Sigmoid colon (tissue), 7 donors: ENCODE measurements at places on chromosomes 6 and 20. TPM values are rescaled to one million over a fixed set of nuclear protein-coding genes. Genes with fewer than 3 reads are reported as not detected.

DNA sequence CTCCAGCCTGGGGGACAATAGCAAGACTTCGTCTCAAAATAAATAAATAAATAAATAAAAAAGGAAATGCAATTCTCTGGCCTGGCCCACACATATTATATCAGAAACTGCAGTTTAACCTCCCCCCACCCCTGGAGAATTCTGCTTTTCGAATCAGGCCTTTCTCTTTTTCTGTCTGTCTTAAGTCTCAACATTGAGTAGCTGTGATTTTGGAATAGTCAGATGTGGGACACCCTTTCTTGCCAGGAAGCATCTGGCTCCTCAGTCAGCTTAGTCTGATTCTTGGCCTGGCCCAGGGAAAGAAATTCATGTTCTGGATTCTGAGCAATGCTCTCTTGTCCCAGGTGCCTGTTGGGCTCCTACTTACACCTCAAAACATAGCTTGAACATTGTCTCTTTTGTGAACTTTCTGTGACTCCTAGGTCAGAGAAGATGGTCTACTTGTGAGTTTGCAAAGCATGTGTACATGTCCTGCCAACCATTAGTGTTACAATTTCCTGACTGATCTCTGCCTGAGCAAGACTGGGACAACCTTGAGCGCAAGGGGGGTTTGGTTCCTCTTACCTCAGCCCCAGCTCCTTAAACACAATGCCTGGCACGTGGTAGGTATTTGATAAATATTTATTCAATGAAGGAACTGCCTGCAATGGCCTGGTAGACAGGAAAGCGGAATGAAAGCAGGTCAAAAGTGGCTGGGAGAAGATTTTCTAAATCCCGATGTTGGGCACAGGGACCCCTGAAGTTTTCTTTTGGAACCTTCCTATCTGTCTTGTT, 23.8 kb upstream of the POU5F1 start:
- DNase-seq: no peak

GRCh38 chr6:134809130-134809529, 140.8 kb downstream of the ALDH8A1 start:
- DNase-seq: no peak

GRCh38 chr6:155174576-155175211, 89.1 kb upstream of the CLDN20 start:
- DNase-seq: peak; percentile 69

The HLA-DRB1 gene
- total RNA-seq: 24.0 TPM

DNA sequence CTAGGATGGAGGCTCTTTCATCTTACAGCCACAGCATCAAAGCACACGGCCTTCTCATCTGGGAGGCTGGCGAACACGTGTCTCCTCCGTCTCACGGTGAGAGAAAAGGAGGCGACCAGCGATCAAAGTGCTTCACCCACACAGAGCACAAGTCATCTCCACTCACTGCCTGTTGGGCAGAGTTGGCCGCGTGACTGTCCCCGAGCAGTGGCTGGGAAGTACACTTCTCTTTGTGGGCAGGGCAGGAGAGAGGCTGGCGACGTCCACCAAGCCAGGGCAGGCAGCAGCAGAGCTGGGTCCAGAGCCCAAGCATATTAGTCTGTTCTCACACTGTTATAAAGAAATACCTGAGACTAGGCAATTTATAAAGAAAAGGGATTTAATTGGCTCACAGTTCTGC, 64.1 kb upstream of the FOXC1 start:
- DNase-seq: no peak

GRCh38 chr6:24019393-24019792, 106.6 kb upstream of the NRSN1 start:
- DNase-seq: no peak

The PRL gene
- total RNA-seq: not detected

The PRDM1 gene
- total RNA-seq: 1.4 TPM
